Urothelium cell line (cell line): ENCODE measurements at places on chromosomes 7 and 10.

- no peak for DNase-seq
These were observed 27.1 kb downstream of the MET start for GRCh38 chr7:116698930-116699721.

DNA sequence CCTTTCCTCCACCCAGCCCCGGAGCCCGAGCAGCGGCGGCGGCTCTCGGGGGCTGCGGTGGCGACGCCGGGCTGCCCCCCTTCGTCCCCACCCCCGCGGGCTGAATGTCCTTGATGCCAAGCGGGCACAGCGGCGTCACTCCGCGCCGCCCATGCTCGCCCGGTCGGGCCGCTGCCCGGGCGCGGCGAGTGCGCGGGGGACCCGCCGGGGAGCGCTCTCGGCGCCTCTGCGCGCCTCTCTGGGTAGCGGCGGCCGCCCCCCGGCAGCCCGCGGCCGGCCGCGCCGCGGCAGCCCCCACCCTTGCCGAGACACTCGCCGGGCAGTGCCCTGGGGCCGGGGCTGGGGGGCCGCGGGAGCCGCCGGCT is 433 bp upstream of the PLXNA4 start:
- peak; percentile 29 for DNase-seq

DNA sequence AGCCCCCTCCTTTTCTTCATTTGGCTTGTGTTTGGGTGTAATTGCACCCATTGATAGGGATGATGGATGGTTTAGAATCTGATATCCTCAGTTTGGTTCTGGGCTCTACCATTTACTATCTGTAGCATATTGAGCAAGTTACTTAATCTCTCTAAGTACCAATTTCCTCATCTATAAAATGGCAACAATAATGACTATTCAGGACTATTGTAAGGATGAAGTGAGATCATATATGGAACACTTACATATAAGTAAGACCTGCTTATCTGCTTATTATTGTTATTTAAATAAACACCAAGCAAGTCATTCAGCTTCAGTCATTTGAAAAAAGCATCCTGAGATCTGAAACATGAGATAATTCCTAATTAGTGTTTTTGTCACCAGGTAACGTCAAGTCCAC is 127.0 kb downstream of the SEC23IP start:
- no peak for DNase-seq

- no peak for DNase-seq
These were observed 15.1 kb upstream of the SVIL start for GRCh38 chr10:29649561-29650551.

- DNase-seq, result no peak
These were observed 2.2 kb downstream of the EMX2 start for GRCh38 chr10:117544711-117545140.

DNA sequence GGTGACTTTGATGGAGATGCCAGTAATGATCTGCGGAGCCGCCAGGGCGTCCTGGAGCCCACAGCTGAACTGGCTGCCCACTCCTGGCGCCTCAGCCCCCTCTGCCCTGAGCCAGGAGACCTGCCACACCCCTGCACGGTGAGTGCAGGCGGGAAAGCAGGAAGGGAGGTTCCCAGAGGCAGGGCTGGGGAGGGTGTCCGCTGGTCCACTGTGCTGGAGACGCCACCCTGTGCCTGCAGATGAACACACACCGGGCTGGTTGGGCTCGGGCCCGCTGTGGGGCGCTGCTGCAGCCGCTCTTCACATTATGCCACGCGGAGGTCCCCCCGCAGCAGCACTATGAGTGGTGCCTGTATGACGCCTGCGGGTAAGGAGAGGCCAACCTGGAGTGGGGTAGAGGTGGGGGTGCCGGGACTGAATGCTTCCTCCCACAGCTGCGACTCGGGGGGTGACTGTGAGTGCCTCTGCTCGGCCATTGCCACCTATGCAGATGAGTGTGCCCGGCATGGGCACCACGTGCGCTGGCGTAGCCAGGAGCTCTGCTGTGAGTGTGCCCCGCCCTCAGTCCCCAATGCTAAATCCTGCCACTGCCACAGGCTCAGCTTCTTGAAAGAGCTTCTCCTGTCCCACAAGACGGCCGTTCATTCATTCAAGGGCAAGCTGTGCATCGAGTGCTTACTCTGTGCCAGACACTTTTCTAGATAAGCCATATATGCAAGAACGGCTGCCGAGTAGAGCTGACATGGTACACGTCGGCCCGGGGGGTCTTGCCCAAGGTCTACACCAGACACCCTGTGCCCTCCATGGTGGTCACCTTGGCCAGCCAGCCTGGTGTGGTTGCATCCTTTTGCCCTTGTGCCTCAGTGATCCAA is 14.3 kb upstream of the ZNF467 start:
- no peak for DNase-seq

DNA sequence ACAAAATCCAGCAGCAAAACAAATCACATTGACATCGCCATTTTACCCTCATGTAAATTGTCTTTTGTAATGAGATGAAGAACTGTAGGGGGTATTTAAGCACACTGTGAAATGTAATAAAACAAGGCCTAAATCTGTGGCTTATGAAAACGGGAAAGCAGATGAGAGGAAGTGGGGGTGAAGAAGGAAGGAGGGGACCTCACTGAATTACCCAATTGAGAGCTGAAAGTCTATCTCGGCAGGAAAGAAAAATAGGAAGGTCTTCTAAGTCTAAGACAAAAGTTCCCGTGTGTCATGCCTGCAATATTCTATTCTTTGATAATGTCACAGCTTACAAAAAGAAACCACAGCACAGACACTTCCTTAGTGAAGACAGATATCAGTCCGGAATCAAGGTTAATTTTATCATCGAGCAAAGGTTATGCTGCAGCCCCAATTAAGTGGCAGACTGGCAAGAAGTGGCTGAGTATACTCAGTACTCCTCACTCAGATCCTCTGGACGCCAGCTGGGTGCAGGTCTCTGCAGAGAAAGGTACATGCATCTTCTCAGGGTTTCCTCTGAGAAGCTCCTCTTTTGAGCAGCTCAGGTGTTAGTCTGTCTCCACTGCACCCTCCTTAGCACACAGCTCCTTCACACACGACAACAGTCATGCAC is 239.7 kb downstream of the FANK1 start:
- no peak for DNase-seq

DNA sequence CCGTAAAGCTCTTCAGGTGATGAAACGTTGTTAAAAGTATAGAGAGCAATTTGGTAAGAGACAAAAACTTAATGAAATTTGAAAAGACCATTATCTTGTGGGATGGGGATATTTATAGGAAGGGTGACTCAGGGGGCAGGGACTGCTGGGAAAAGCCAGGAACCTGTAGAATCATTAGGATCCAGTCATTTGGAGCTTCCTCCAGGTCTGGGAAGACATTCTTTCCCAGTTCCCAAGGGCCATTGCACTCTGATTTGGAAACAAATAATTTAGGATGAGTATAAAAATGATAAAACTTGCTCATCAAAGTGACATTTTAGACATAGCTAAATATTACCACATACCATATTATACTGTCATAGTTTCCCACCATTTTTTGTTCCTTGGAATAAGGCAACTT is 143.9 kb downstream of the PFKFB3 start:
- DNase-seq, result no peak

DNA sequence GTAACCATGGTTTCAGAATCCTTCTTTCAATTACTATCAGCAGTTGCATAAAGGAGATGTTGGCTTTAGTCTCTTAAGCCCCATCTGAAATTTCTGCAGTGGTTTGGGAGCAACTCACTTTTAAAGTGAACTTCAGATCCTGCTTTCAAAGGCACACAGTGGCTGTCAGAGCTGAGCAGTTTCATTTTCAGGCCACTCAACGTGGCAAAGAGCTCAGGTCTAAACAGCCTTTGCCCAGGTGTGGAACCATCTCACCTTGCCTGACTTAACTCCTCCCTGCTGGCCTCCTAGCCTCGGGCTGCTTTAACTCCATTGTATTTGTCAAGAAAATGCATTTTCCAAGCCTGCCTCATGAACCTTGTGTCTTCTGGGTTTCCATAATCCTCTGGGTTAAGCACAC is 197.5 kb upstream of the KMT2E start:
- no peak for DNase-seq

- no peak for DNase-seq
These were observed 181.9 kb upstream of the LYZL2 start for GRCh38 chr10:30811276-30812017.

- DNase-seq, result peak; percentile 76
These were observed 64.0 kb downstream of the OAT start for GRCh38 chr10:124354411-124355382.

- no peak for DNase-seq
These were observed 5.7 kb upstream of the PIP start for GRCh38 chr7:143126146-143126545.

GRCh38 chr7:31917256-31917655 is 153.0 kb downstream of the PDE1C start:
- no peak for DNase-seq

GRCh38 chr10:22017283-22018020 is 13.9 kb upstream of the DNAJC1 start:
- no peak for DNase-seq

- DNase-seq, result no peak
These were observed 786.6 kb downstream of the LRMDA start for GRCh38 chr10:76218035-76218434.

DNA sequence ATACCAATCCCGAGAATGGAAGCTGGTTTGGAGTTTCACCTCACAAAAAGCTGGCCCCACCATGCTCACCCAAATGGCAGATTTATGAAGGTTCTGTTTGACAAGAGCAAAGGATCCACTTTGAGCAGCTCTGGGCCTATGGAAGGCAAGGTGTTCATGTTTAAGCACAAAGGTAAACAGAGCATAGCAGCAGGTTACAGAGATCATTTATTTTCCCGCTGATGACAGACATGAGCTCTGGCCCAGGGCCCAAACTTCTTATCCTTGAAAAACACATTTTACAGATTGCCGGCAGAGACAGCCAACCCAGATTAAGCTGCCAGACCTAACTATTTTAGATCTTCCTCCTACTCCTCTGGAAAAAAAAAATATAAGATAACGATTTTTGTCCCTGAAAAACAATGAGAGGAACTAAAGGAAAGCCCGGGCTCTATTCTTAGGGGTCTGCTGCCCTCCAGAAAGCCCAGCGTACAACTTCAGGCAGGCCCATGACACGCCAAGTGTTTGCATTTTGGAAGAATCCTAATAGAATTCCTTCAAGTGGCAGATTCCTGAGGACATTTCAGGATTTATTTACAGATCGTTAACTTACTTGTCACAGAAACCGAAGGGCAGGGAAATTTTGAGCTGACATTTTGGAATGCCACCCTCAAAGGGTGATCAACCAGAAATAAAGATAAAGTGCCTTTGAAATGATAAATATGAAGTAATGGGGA is 40.0 kb downstream of the SYPL1 start:
- no peak for DNase-seq

- no peak for DNase-seq
These were observed 536.4 kb downstream of the DNAJB6 start for GRCh38 chr7:157873181-157873580.

- DNase-seq, result no peak
These were observed 7.6 kb upstream of the ELN start for GRCh38 chr7:74020390-74020789.

DNA sequence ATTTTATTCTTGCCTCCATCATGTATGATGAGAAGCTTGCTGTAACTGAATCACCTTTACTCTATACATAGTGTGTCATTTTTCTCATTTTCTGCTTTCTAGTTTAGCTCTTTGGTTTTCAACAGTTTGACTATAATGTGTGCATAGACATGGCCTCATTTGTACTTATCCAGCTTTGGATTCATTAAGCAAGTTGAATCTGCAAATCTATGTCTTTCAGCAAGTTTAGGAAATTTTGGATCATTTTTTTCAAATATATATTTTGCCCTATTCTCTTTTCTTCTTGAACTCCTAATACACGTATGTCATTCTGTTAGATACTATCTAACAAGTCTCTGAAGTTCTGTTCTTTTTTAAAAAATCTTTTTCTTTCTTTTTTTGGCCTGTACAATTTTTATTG is 57.8 kb downstream of the PRLHR start:
- DNase-seq, result no peak

GRCh38 chr10:3147117-3147820 is 25.3 kb downstream of the PITRM1 start:
- DNase-seq, result no peak

- DNase-seq, result no peak
These were observed 49.6 kb upstream of the GPR158 start for GRCh38 chr10:25125201-25125611.
